Right ventricle myocardium superior (tissue), 1 donor: ENCODE measurements at places on chromosomes 2 and 18. TPM values are rescaled to one million over a fixed set of nuclear protein-coding genes. Genes with fewer than 3 reads are reported as not detected.

The GAD1 gene
- not detected for total RNA-seq

DNA sequence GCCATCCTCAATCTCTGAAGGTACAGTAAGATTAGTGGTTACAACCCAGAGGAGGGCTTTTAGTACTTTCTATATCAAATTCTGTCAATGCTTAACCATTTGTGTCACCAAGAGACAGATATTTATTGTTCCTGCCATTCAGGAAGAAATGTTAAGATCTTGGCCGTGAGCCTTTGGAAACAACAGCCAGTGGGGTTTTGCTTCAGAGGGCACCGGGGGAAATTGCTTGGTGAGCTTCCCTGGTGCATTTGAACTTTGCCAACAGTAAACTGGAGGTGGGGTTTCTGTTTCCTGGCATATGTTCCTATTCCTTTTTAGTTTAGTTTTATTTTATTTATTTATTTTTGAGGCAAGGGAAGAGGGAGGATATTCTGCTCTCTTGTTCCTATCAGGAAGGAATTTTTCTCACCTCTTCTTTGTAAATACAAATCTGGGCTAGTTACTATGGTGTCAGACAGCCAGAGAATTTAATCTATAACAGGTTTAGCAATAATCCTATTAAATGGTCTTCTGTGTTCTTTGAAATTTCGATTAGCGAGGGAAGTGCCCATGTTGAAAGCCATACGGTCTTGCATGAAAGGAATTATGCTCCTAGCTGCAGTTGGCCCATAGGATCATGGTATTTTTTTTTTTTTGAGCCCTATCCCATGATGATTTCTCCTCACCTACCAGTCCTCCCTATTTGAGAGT, 95.7 kb downstream of the MAIP1 start:
- DNase-seq, result no peak

- DNase-seq, result peak; percentile 69
Measured at GRCh38 chr18:39846265-39846664, 2108.8 kb upstream of the PIK3C3 start.

- DNase-seq, result peak; percentile 63
Measured at GRCh38 chr2:144461308-144461766, 58.6 kb downstream of the ZEB2 start.

The UGT1A9 gene
- not detected for total RNA-seq
